Iris pigment epithelial cell (primary cell): ENCODE measurements at places on chromosomes 11 and 22.

GRCh38 chr11:134033276-134033675, 35.6 kb upstream of the JAM3 start:
- no peak for DNase-seq

GRCh38 chr11:7511401-7511800, 2.4 kb upstream of the PPFIBP2 start:
- DNase-seq, result no peak

GRCh38 chr11:106384429-106384828, 307.0 kb downstream of the AASDHPPT start:
- no peak for DNase-seq

- DNase-seq, result no peak
These were observed 11.8 kb downstream of the USP35 start for GRCh38 chr11:78200553-78200952.

- DNase-seq, result no peak
These were observed 2.4 kb downstream of the CAPN1 start for GRCh38 chr11:65184146-65184545.
